ENCODE measurements at places on chromosomes 1 and 21.

DNA sequence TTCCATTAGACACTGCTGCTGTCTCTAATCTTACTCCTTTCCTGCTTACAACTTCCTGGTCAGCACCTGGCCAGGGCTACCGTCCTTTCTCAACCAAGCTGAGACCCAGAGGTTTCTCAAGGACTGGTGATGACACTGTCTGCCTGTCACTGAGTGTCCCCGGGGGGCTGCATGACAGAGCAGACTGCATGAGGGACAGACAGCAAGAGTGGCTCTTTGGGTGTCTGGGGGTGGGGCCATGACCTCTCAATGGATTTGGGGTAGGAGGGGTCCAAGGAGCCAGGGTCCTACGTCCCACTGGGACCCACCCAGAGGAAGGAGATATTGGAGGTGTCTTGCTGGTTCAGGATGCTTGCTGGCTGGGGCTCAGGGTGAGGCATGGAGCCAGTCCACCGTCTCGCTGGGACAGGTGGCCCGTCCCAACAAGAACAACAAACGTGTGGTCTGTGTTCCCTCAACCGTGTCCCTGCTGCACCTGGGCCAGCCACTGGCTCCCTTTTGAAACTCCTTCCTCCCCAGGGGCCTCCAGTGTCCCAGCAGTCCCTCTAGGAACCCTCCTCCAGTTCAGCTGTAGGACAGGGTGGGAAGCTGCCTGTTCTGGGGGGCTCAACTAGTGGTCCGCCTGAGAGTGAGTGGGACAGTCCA is 344.6 kb upstream of the AJAP1 start:
- no peak for DNase-seq

- DNase-seq = no peak
Observed at GRCh38 chr1:178341261-178341956, 155.4 kb downstream of the CLEC20A start.

DNA sequence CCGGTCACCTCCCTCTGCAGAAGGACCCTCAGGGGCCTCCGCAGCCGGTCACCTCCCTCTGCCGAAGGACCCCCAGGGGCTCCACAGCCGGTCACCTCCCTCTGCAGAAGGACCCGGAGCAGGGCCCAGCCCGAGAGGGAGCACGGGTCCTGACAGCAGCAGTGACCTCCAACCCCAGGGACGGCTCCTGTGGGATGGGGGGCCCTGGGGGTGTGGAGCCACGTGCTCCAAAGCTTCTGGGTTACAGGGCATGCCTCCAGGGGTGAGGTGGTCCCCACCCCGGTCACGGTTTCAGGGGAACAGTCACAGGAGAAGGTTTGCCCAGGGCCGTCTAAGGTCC is 40.3 kb downstream of the SLC19A1 start:
- no peak for DNase-seq

GRCh38 chr1:204213668-204214662 is at the start of gene GOLT1A:
GOLT1A (minus strand) TSS chr1:204213988; CDS start chr1:204213906, 82 bp downstream.
- DNase-seq = no peak

GRCh38 chr21:31564439-31564838 is 95.1 kb upstream of the SOD1 start:
- DNase-seq = no peak

GRCh38 chr1:231867607-231868006 is 241.0 kb downstream of the DISC1 start:
- no peak for DNase-seq

- no peak for DNase-seq
Observed at GRCh38 chr1:231743966-231744365, 117.4 kb downstream of the DISC1 start.

GRCh38 chr1:231376875-231377549 is 38.9 kb downstream of the SPRTN start:
- no peak for DNase-seq

DNA sequence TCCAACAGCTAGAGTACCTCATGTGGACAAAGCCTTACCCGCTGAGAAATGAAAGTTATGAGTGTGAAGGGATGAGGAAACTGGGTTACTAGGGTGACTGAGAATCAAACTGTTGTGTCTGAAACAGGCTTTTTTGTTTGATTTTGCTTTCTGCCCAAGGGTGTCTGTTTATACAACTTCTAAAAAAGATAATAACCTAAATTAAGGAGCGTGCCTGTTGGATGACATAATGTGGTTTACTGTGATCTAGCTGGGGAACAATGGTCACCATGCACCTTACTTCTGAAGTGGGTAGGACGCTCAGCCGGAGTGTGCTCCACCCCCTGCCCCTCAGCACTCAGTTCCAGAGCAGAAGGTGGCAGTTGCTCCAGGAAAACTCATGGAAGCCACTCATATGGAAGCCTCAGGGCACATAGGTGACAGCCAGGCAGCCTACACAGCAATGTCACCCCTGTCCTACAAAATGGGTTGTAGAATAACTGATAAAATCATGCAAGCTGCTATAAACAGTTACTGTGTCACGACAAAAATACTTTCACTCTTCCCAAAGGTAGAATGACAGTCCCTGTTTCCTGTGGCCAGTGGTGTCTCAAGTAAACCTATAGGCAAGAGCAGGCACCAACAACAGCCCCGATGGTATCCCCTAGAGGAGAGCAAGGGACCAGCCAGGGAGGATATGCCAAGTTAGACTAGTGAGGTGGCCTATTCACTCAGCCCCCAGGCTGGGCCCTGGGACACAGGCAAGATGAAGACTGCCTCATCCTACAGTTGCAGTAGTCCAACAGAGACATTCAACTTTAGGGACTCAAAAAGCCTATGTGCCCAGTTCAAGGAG is 29.3 kb downstream of the SIPA1L2 start:
- no peak for DNase-seq

- no peak for DNase-seq
Observed at GRCh38 chr1:215568299-215568692, 1.2 kb downstream of the KCTD3 start.

DNA sequence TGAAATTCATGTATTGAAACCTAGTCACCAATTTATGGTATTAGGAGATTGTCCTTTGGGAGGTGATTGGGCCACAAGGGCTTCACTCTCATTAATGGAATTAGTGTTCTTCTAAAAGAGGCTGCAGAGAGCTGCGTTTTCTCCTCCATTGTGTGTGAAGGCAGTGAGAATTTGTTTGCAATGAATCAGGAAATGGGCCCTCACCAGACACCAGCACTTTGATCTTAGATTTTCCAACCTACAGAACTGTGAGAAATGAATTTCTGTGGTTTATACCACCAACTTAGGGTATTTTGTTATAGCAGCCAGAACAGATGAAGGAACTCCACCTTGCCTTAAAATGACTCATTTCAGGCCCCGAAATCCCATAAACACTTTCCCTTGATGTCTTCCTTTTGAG is 544.2 kb downstream of the RWDD3 start:
- DNase-seq = no peak

DNA sequence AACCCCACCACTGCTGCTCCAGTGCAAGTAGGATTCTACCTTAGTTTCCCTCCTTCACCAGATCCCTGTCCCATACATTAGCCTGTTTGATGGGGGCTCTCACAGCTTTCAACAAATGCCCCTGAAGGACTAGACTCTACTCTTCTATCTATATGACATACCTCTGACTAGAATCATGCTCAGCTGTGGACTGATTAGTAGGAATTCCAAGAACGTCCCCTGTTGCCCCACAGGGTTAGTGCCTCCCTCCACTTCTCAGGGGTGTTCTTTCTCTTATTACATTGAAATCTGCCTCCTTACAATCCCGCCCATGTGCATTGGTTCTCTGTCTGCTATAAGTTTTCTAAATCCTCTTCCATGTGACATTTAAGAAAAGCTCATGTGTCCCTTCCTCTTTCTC is 375.9 kb upstream of the DUSP10 start:
- no peak for DNase-seq

DNA sequence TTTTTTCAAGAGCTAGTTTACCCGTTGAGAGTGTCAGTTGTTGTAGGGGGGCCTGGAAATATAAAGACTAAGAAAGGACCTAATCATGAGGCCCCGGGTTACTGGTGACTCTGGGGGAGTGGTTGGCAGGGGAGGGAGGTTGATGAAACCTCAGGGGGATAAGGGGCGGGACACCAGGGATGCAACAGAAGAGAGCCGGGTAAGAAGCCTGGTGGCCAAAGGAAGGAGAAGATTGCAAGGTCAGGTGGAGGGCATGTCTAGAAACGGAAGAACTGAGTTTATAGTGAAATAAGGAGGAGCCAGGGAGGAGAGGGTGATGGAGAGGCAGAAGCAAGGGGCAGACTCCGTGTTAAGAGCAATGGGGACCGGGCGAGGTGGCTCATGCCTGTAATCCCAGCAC is 12.5 kb upstream of the SPOCD1 start:
- no peak for DNase-seq

- DNase-seq = no peak
Observed at GRCh38 chr21:34713621-34714020, 44.8 kb downstream of the CLIC6 start.

- DNase-seq = no peak
Observed at GRCh38 chr1:246113555-246114095, 393.5 kb downstream of the SMYD3 start.

Data from stimulated activated CD8-positive, alpha-beta memory T cell treated with anti-CD3 and anti-CD28 coated beads, Interleukin-12 subunit alpha, Interleukin-12 subunit beta, amount 100 ng/mL, for 1 hour (primary cell).